Stimulated activated naive CD8-positive, alpha-beta T cell treated with anti-CD3 and anti-CD28 coated beads, Interleukin-15, amount 100 ng/mL, for 72 hours (primary cell): ENCODE measurements at places on chromosomes 4 and X.

DNA sequence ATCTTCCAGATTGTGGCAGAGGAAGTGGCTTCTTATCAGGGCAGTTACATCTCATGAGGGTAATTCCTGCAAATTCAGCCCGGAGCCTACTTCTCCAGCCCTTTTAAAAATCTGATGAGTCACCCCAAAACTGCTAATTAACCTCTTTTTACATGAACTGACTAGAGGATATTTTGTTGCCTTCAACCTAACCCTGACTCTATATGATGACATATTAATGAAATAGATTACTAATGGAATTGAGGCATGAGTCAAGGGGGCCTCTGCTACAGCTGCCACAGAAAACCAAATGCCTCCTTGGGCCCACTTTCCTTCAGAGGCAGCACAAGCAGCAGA is 72.5 kb downstream of the QRFPR start:
- no peak for DNase-seq

DNA sequence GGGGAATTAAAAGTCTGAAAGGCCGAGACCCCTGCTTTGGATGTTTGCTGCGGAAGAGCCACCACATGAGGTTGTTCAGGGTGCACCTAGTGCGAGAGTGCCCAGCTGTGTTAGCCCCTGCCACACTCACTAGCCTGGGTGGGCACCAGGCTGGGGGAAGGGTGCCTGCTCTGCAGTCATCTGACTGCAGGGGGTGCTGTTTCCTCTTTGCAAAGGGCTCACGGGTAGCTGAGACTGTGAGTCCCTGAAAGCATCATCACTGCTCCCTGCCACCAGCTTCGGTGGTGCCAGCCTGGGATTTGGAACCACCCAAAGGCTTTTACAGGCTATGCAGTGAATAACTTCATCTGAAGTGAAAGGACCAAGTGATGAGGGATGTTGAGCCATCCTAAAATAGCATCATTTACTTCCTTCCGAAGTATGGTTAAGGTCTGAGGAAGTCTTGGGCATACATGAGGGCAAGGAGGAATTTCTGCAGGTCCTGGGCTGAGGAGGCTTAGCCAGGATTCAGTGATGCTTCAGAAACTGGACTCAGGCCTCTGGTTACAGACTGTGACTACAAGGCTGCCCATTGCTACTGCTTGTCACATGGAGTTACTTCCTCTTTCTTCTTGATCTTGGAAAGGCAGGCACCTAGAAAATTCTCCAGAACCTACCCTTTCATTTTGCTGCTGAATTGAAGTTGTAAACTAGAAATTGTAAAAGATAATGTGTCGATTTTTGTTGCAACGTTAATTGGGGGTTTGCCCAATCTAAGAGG is 293.2 kb upstream of the PRPS2 start:
- DNase-seq, result no peak

- no peak for DNase-seq
Observed at GRCh38 chr4:109665783-109666485, 37.3 kb downstream of the CASP6 start.

- DNase-seq, result no peak
Observed at GRCh38 chr4:152462695-152463094, 73.2 kb downstream of the FBXW7 start.

- no peak for DNase-seq
Observed at GRCh38 chr4:88729146-88729760, 31.6 kb upstream of the NAP1L5 start.
